Breast epithelium (tissue), 4 donors: ENCODE measurements at places on chromosomes 12 and 14. TPM values are rescaled to one million over a fixed set of nuclear protein-coding genes. Genes with fewer than 3 reads are reported as not detected.

The FOXG1 gene
- not detected for total RNA-seq

The TAS2R10 gene
- 1.3 TPM for total RNA-seq

- no peak overlapping the region for H3K27ac ChIP-seq
- H3K4me1 ChIP-seq = no peaks in the 10 kb centered on the region
- no peaks in the 10 kb centered on the region for H3K27me3 ChIP-seq
- no peak for DNase-seq
Observed at GRCh38 chr12:67220065-67220464, 49.1 kb upstream of the CAND1 start.

- H3K27me3 ChIP-seq = no peaks in the 10 kb centered on the region
- H3K4me3 ChIP-seq = no peak overlapping the region
- no peak for DNase-seq
- H3K4me1 ChIP-seq = no peaks in the 10 kb centered on the region
Observed at GRCh38 chr14:99413172-99413571, 67.5 kb downstream of the SETD3 start.

DNA sequence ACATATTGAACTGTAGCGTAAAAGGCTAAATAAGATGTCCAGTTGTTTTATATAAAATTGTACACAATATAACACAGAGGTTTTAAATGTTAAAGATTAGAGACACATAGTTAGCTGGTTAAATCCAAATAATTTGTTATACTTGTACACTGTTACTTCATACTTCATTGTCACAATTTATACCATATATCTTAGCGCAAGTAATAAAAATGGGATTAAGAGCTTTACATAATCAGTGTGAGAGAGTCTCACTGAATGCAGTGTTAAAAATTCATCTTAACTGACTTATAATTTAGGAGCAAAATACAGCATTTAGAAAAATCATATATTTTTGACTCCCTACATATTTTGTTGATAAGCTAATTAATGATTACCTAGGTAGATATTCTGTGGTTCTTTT is 36.1 kb downstream of the LRFN5 start:
- H3K27me3 ChIP-seq = no peaks in the 10 kb centered on the region
- no peak overlapping the region for H3K27ac ChIP-seq
- no peaks in the 10 kb centered on the region for H3K36me3 ChIP-seq
- DNase-seq = no peak
- no peak overlapping the region for H3K4me3 ChIP-seq

GRCh38 chr12:52686063-52686462 is 5.9 kb upstream of the KRT1 start:
- H3K27me3 ChIP-seq = no peaks in the 10 kb centered on the region

DNA sequence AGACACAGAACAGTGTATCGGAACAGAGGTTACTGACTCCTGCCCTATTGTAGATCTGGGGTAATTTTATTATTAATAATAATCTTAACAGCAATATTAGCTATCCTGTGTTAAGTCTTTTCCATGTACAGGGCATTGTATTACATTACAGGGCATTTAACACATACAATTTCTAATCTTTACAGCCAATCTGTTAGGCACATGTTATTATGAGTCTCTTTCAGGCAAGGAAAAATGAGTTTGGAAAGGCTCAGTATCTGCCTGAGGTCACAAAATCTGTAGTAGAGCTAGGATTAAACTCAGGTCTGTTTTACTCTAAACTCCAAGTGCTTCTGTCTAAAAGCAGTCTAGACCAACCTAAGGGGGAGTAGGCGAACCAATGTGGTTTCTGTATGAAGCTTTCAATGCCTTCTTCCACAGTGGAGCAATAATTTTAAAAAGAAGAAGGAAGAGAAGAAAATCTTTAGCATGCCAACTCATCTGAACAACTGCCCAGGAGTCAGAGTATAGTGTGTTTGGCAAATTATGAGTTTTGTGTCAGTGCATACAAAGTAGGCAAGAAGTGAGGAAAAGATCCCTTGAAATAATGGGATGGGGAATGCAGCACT is 192.6 kb downstream of the CHST11 start:
- no peaks in the 10 kb centered on the region for H3K4me1 ChIP-seq
- H3K4me3 ChIP-seq = no peak overlapping the region
- H3K27ac ChIP-seq = no peak overlapping the region
- H3K36me3 ChIP-seq = no peaks in the 10 kb centered on the region
- no peak for DNase-seq

GRCh38 chr12:29582677-29583272 is 85.3 kb upstream of the OVCH1 start:
- no peaks in the 10 kb centered on the region for H3K4me1 ChIP-seq
- no peak overlapping the region for H3K4me3 ChIP-seq
- H3K36me3 ChIP-seq = no peaks in the 10 kb centered on the region
- no peaks in the 10 kb centered on the region for H3K27me3 ChIP-seq
- DNase-seq = no peak

The PKP2 gene
- 28.5 TPM for total RNA-seq

The TEX52 gene
- total RNA-seq = not detected

DNA sequence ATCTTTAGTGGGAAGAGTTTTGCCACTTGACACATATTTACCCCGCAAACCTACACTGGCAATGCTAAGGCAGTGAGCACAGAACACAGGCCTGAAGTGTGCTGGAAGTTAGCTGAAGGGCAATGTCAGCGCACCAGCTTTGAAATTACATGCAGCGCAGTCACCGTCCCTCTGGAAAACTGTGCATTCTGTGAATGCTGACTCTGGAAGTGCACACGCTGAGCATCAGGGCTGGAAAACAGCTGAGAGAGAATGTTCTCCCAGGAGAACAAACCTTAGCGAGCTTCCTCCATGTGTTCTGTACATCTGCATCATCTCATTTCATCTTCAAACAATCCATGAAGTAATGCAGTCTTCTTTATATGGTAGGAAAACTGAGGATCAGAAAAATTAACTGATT is 448.2 kb downstream of the NRXN3 start:
- no peak overlapping the region for H3K4me3 ChIP-seq
- H3K36me3 ChIP-seq = no peaks in the 10 kb centered on the region
- H3K27ac ChIP-seq = no peak overlapping the region
- no peaks in the 10 kb centered on the region for H3K27me3 ChIP-seq
- no peak for DNase-seq
- H3K4me1 ChIP-seq = no peaks in the 10 kb centered on the region

The ASIC1 gene
- total RNA-seq = 0.98 TPM

The SYNE3 gene
- 112 TPM for total RNA-seq

GRCh38 chr14:94138251-94138650 is 8.8 kb upstream of the IFI27L2 start:
- no peak overlapping the region for H3K4me3 ChIP-seq
- no peaks in the 10 kb centered on the region for H3K27me3 ChIP-seq
- H3K36me3 ChIP-seq = no peaks in the 10 kb centered on the region
- no peak overlapping the region for H3K27ac ChIP-seq

- H3K27me3 ChIP-seq = no peaks in the 10 kb centered on the region
- H3K4me1 ChIP-seq = peaks cover 3% of the 10 kb centered on the region
- no peaks in the 10 kb centered on the region for H3K36me3 ChIP-seq
- no peak overlapping the region for H3K27ac ChIP-seq
Observed at GRCh38 chr12:113233967-113234366, 12.7 kb downstream of the TPCN1 start.

GRCh38 chr12:28184375-28184774 is 5.9 kb upstream of the CCDC91 start:
- H3K27ac ChIP-seq = no peak overlapping the region
- no peak for DNase-seq
- no peaks in the 10 kb centered on the region for H3K36me3 ChIP-seq
- H3K4me1 ChIP-seq = no peaks in the 10 kb centered on the region
- no peaks in the 10 kb centered on the region for H3K27me3 ChIP-seq
- H3K4me3 ChIP-seq = no peak overlapping the region

DNA sequence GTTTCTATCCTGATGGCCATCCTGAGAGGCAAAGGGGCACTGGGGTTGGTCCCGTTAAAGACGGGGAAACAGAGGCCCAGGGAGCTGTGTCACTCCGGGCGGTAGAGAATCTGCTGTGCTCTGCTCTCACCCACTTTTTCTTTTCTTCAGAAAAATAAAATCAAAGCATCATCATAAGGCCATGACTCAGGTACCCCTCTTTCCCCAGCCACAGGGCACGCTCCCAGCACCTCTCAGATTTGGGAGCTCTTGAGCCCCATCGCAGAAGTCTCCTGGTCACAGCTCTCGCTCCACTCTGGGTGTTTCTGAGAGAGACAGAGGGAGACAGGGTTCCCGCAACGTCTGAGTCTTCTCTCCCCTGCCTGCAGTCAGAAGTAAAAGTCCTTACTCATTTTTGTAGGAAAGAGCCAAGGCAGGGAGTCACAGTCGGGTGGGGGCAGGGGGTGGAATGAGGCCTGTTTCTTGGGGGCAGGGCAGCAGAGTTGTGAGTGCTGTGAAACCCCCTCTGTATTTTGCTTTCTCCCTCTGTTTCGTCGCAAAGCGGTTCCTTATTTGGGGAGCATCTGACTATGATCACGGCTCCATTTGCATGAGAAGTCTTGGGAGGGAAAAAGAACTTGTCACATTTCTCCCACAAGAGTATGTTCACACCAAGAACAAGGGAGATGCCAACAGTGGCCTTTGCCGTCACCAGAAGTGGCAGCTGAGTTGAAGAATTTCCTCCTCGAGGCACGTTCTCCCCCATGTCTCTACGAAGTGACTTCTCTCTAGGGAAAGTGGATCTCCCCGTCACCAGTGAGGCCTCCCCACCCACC is 139.0 kb downstream of the BCL11B start:
- H3K36me3 ChIP-seq = no peaks in the 10 kb centered on the region
- no peak overlapping the region for H3K27ac ChIP-seq
- no peak overlapping the region for H3K4me3 ChIP-seq
- DNase-seq = peak; percentile 6
- no peaks in the 10 kb centered on the region for H3K27me3 ChIP-seq
- H3K4me1 ChIP-seq = no peaks in the 10 kb centered on the region

The TNS2 gene
- 228 TPM for total RNA-seq

The KICS2 gene
- total RNA-seq = 15.7 TPM

GRCh38 chr12:124910561-124911478 is 3.6 kb downstream of the UBC start:
- no peak for DNase-seq
- peak overlapping the region; percentile 78 for H3K27ac ChIP-seq
- no peaks in the 10 kb centered on the region for H3K27me3 ChIP-seq
- no peaks in the 10 kb centered on the region for H3K36me3 ChIP-seq

- no peaks in the 10 kb centered on the region for H3K36me3 ChIP-seq
- DNase-seq = no peak
- no peak overlapping the region for H3K27ac ChIP-seq
- no peaks in the 10 kb centered on the region for H3K4me1 ChIP-seq
- no peaks in the 10 kb centered on the region for H3K27me3 ChIP-seq
Observed at GRCh38 chr12:92378682-92379479, 233.2 kb upstream of the BTG1 start.

- H3K4me1 ChIP-seq = no peaks in the 10 kb centered on the region
- no peaks in the 10 kb centered on the region for H3K36me3 ChIP-seq
- H3K27me3 ChIP-seq = no peaks in the 10 kb centered on the region
- no peak overlapping the region for H3K4me3 ChIP-seq
- no peak overlapping the region for H3K27ac ChIP-seq
- no peak for DNase-seq
Observed at GRCh38 chr14:50260072-50260471, 28.7 kb upstream of the SOS2 start.
